ENCODE measurements at places on chromosomes 16 and 17.
A peak's percentile ranks its signal among the peaks of the same experiment; 100 is the strongest.

DNA sequence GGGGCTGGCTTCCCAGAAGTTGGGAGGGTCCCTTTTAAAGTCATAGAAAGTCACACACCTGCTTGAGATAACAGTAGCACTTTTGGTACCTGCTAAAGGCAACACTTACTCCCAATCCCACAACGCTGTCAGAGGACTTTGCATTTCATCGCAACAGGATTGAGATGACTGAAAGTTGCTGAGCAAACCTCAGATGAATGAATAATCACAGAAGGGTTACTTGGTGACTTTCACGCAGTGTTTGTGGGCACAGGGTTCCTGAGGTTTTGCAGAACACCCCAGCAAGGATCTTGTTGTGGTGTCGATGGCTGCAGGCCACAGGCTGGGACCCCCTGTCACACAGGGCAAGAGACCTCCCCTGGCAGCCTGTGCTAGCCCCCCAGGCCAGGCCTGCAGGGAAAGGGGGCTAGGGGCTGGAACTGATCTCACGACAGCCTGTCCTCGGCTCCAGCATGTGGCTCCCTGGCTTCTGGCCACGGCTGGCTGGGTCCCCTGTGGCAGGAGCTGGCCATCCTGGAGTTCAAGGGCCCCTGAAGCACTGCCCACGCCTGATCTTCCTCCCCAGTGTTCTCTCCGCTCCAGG lies 79.4 kb upstream of the CBX4 start:
- DNase-seq, result no peak

DNA sequence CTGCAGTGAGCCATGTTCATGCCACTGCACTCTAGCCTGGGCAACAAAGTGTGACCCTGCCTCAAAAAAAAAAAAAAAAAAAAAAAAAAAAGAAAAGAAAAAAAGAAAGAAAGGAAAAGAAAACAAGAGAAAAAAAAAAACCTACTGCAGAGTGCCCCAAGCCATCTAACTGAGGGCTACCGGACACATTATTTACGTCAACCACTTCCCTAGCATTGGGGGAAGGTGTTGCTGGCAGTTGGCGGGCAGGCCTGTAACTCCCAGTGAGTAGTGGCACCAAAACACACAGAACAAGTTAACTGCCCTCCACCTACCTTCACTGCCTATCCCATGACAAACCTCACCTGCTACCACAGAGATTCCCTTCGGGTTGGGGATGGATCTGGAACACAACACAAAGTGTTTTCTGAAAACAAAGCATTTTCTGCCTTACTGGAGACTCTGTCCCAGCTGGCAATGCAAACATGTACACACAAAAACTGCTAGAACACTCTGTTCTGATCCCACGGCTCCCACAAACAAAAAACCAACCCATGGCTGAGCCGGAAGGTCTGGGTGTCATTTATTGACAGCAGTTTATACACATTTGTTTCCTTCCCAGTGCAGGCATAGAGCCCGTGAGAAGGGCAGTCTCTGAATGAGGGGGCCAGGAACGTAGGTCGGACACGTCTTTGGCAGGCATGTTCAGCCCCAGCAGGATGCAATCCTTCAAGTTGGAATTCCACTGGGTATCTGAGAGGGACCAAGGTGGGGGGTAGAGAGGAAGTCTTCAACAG lies 11.0 kb downstream of the PHB1 start:
- no peak for DNase-seq

GRCh38 chr17:79388556-79389295 lies 222.1 kb downstream of the RBFOX3 start:
- DNase-seq, result no peak

GRCh38 chr16:21162661-21163151 lies 4.2 kb downstream of the LDAF1 start:
- no peak for DNase-seq

- peak; percentile 85 for DNase-seq
Measured at GRCh38 chr17:48543107-48543853, 1.6 kb downstream of the HOXB2 start.

DNA sequence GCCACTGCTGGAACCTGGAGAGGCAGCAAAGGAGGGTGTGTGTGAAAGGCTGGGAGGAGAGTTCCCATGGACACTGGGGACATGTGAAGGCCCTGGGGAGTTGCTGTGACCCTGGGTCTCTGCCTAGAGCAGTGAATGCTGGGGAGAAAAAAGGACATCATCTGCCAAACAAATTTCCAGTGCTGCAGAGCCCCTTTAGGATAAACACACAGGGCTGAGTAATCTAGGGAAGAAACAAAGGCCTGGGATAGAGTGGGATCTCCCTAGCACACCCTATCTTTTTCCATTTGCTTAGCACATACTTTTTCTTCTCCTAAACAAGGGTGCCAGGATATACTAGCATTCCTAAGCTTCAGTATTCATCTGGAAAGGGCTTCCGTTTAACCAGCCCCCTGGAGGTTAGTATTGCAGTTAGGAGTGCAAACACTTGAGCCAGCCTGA lies 3.3 kb upstream of the HIGD1B start:
- DNase-seq, result no peak

DNA sequence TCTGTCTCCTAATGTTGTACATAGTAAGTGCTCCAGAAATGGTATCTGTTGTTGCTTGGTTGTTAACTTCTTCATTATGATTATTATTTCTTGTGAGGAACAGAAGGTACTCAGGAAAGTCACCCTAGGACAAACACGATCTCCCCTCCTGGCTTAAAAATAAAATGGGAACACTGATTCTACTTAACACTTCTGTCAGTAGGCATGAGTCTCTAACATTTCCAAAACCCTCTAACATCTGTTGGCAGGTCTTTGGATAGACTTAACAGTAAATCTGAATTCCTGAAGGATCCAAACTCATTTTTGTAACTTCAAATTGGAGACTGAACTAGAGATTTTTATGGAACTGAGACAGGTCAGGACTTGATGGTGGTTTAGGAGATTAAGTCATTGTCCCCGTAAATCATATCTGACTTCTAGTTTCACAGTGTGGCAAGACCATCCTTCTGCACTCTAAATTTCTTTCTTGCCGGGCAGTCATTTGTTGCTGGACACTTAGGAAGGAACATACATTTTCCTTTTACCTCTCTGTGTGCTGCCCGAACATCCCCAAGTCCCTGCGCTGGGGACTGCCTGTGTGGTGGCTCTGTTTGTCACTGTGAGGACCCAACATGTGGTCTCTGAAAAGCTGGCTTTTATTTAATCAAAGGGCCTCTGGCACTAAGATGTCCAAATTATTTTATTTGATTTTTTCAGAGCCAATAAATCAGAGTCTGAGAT lies 149.9 kb downstream of the NPIPB5 start:
- no peak for DNase-seq

DNA sequence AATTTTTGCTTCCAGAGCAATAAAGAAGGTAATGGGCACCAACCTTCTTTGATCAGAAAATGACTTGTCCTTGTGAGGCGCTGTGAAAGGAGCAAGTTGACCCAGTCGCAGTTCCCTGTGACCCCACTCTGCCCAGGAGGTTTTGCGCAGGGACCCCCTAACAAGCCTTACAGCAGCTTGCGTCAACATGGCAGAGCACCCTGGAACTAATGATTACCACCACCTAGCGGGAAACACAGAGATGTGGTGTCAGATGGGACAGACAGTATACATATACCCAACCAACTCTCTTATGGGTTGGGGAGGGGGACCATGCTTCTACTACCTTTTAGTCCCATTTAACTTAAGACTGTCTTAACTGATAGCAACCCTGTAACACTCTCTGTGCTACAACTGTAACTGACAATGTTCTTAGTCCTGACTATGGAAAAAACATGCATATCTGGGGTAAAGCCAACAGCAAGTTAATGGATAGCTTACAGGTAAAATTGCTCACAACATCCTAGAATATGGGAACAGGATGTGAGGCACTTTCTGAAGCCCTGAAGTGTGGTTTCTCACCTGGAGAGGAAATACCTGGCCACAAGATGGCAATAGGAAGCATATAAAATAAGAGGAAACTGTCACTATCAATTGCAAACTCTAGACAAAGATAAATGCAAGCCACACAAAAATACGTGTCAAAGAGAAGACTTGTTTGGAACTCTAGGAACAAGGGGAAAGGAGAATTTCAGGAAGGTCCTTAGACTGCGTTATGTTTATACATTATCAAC lies 3.0 kb downstream of the KARS1 start:
- no peak for DNase-seq

GRCh38 chr16:84953190-84953746 lies 58.1 kb downstream of the ZDHHC7 start:
- DNase-seq, result no peak

GRCh38 chr16:52568983-52569690 lies 22.2 kb upstream of the TOX3 start:
- no peak for DNase-seq

- no peak for DNase-seq
Measured at GRCh38 chr17:39740357-39741111, 2.8 kb downstream of the GRB7 start.

- DNase-seq, result no peak
Measured at GRCh38 chr17:29597361-29598172, 4.6 kb downstream of the ANKRD13B start.

DNA sequence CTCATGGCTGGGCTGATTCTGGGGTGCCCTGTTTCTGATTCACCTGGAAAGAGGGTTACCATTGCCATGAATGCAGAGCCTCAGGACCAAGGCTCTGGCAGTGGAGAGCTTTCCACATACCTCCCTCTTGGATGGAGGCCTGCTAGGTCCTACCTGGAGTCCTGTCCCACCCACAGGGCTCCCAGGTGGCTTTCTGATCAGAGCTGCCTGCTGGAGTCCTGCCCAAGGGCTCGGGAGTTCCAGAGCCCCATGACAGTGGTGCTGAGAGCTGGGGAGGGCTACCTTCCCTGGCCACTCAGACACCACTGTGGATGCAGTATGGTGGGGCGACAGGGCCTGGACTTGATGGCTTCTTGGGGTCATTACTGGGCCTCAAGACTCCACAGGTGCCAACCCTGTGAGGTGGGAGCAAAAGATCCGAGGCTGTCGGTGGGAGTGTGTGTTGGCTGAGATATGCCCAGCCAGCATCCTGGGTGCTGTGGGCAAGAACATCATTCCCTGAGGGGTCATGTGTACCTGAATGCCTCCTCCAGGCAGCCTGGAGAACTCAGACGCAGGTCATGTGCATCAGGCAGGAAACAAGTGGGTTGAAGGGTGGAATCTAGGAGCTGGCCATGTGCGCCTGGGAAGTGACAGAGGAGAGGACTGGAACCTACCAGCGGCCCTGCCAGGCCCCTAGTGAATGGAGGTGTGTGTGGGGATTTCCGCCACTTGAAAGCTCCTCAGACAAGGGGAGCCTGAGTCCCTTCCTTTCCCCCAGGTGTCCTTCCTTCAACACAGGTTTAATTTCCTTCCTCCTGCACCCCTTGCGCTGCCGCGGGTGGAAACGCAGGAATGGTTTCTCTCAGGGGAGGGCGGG lies 2.3 kb upstream of the WNT3 start:
- no peak for DNase-seq

DNA sequence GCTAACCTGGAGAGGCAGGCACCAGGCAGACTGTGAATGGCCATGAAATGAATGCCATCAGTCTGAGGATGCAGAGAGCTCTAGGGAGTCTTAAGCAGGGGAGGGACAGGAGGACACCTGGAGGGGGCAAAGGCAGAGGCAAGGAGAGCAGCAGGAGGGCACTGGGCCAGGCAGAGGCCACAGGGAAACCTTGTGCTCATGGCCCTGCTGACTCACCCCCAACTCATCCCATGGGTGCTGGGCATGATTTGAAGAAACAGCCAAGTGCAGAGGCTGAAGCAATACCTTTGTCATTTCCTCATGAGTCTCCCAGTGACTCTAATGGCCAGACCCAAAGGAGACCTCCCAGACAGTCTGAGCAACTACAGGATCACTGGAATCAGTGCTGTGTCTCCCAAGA lies 141.4 kb downstream of the TMEM132E start:
- DNase-seq, result no peak

- DNase-seq, result no peak
Measured at GRCh38 chr16:1431497-1432270, 806 bp downstream of the PERCC1 start.

DNA sequence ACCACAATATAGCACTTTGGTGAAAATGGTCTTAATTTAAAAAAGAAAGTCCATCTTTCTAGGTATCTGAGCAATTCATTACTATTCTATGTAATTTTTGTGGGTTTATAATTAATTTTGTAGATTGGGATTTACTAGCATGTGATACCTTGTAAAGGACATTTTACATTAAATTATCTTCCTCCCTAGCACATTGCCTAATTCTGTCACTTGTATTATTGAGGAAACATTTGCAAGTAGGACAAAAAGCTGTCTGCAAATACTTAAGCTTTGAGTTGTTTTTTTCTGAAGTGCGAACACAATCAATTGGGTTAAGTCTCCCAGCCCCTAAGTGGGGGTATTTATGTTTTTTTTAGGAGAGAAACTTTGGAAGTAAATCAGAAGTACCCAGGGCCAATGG lies 167.0 kb downstream of the PRKCA start:
- DNase-seq, result no peak

DNA sequence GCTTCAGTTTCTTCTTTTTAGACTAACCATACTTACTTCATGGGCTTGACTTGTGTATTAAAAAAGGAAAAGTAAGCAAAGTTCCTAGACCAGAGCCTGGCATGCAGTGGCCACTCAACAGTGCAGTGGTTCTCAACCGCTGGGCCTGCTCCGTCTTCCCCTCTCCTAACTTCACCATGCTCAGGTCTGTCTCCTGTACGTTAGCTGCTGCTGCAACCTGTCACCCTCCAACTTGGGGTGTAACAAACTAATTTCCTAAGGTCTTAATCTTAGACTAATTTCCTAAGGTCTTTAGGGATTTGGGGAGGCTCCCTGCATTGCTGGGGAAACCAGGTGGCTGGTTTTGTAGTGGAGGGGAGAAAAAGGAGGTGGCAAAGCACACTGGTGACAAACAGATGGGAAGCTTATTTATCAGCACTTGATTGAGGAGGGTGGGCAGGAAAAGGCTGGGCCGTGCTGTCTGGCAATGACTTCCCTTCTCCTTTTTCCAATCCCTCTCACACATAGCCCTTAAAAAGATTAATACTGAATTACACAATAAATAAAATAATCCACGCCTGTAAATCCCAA lies 2.2 kb upstream of the ARL4D start:
- DNase-seq, result no peak

DNA sequence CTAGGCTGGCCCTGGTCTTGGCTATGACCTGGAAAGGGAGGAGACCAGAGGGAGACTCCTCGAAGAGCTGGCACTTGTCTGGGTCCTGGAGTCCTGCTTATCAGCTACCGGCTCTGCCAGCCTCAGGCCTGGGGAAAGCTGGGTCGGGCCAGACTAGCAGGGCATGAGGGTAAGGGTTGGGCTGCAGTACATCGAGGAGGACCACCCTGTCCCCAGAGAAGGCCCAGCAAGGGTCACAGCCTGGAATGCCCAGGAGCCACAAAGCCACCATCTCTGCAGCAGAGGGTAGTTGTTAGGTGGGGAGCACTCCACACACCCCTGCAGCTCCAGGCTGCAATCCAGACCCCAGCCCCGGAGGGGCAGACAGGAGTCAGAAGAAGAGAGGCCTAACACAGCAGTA lies 54.0 kb downstream of the SLC6A2 start:
- DNase-seq, result no peak

GRCh38 chr16:68083861-68084503 lies 1.2 kb upstream of the NFATC3 start:
- DNase-seq, result no peak

Data from NK-92 treated with Interleukin-12 subunit alpha and Interleukin-12 subunit beta, amount 100 ng/mL, for 24 hours (cell line).